ENCODE measurements at places on chromosomes 16 and 17.
A peak's percentile ranks its signal among the peaks of the same experiment; 100 is the strongest.

DNA sequence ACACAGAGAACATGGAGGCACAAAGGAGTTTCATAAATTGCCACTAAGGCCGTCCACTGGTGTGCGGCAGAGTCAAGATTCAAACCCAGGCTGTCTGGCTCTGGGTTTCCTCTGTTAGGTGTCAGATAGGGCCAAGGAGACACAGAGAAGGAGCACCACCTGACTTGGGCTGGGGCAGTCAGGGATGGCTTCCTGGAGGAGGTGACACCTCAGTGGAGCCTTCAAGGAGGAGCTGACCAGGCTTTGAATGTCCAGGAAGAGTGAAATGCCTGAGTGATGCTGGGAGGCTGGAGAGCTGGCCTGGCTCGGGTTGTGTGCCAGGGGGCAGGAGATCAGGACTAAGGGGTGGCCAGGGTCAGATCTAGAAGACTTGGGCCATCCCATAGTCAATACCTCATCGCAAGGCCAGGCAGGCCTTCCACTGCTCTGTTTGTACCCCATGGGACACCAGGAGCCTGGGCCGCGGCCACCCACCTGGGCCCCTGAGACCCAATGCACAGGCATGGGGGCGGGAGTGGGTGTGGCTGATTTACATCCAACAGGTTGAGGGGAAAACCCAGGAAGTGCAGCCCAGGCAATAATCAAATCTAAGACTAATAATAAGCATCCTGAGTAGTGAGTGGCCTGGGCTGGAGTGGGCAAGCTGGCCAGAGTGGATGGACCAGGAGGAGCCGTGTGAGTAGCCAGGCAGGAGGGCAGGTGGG lies 73.7 kb downstream of the USP22 start:
- H3K36me3 ChIP-seq: no peaks in the 10 kb centered on the region
- no peak overlapping the region for H3K4me3 ChIP-seq
- no peak for DNase-seq

DNA sequence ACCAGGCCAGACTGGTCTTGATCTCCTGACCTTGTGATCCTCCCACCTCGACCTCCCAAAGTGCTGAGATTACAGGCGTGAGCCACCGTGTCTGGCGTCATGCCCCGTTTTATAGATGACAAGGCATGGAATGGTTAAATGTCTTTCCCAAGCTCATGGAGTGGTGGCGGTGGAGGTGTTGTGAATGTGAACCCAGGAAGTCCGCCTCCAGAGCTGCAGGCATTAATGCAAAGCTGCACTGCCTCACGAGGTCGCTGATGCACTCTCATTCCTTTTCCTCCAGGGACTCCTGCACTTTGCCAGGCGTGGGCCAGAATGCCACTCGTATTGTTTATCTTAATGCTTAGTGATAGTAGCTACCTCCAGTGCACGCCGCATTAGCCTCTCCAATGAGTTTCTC lies 149.6 kb downstream of the WWOX start:
- H3K27me3 ChIP-seq: no peaks in the 10 kb centered on the region
- H3K27ac ChIP-seq: no peak overlapping the region
- no peaks in the 10 kb centered on the region for H3K4me1 ChIP-seq
- H3K36me3 ChIP-seq: no peaks in the 10 kb centered on the region
- no peak for DNase-seq
- no peak overlapping the region for H3K4me3 ChIP-seq

- no peaks in the 10 kb centered on the region for H3K36me3 ChIP-seq
- H3K4me3 ChIP-seq: no peak overlapping the region
- no peak overlapping the region for H3K27ac ChIP-seq
- DNase-seq: no peak
- H3K4me1 ChIP-seq: no peaks in the 10 kb centered on the region
Observed at GRCh38 chr17:8869114-8869815, 1.8 kb upstream of the PIK3R6 start.

GRCh38 chr16:31201582-31202413 lies 762 bp downstream of the PYCARD start:
- no peaks in the 10 kb centered on the region for H3K36me3 ChIP-seq
- H3K4me3 ChIP-seq: peak overlapping the region; percentile 80
- no peaks in the 10 kb centered on the region for H3K27me3 ChIP-seq
- no peak overlapping the region for H3K27ac ChIP-seq
- H3K4me1 ChIP-seq: peaks cover 10% of the 10 kb centered on the region

DNA sequence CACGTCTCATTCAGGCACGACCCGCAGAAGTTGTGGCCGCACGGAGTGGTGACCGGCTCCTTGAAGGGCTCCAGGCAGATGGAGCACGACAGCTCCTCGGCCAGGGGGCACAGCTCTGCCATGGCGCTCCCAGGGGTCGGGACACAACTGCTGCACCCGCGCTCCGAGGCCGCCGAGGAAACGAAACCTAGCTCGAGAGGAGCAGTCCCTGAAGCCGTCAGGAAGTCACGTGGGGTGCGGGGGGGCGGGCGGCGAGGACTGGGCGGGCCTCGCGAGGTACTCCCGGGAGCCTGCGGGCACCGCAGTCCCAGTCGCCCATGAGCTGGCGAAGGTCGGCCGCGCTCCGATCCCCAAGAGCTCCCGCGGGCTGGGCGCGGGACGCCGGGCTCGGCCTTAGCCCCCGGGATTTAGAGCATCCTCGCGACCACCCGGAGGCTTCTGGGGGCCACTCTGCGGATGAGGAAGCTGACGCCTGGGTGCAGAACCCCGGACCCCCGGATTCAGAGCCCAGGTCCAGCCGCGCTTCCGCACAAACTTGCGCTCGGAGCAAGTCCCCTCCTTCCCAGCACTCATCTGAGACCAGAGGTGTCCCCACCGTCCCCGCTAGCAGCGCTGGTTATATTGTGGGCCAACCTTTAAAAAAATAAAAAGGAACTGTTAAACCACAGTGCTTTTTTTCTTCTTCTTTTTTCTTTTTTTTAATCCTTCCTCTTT lies at the start of gene TRIM25:
TRIM25 (minus strand) TSS at position 183 of the 714 bp plus-strand sequence; CDS start at position 122, 61 bp downstream.
- DNase-seq: peak; percentile 94
- H3K27ac ChIP-seq: peak within 1 kb of the TSS; percentile 82
- H3K27me3 ChIP-seq: no peaks in the 10 kb centered on the region
- peaks cover 9% of the 10 kb centered on the region for H3K4me1 ChIP-seq
- no peaks in the 10 kb centered on the region for H3K36me3 ChIP-seq

DNA sequence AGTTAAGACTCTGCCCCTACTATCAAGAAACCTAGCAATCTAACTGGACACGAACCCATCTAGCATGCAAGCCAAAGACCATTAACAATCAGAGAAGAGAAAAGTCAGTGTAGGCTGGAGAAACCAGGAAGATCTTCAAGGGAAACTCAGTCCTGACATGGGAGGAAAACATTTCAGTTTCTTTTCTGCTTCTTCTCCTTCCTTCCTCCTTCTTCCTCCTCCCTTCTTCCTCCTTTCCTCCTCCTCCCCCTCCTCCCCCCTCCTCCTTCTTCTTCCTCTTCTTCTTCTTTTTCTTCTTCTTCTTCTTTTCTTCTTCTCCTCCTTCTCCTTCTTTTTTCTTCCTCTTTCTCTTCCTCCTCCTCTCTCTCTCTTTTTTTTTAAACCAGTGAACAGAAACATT lies 29.6 kb upstream of the SHISA9 start:
- H3K4me1 ChIP-seq: no peaks in the 10 kb centered on the region
- H3K27ac ChIP-seq: no peak overlapping the region
- no peak overlapping the region for H3K4me3 ChIP-seq
- H3K27me3 ChIP-seq: no peaks in the 10 kb centered on the region

- H3K36me3 ChIP-seq: no peaks in the 10 kb centered on the region
- no peak for DNase-seq
- no peaks in the 10 kb centered on the region for H3K27me3 ChIP-seq
- no peaks in the 10 kb centered on the region for H3K4me1 ChIP-seq
Observed at GRCh38 chr17:4156750-4157381, 13.9 kb downstream of the CYB5D2 start.

DNA sequence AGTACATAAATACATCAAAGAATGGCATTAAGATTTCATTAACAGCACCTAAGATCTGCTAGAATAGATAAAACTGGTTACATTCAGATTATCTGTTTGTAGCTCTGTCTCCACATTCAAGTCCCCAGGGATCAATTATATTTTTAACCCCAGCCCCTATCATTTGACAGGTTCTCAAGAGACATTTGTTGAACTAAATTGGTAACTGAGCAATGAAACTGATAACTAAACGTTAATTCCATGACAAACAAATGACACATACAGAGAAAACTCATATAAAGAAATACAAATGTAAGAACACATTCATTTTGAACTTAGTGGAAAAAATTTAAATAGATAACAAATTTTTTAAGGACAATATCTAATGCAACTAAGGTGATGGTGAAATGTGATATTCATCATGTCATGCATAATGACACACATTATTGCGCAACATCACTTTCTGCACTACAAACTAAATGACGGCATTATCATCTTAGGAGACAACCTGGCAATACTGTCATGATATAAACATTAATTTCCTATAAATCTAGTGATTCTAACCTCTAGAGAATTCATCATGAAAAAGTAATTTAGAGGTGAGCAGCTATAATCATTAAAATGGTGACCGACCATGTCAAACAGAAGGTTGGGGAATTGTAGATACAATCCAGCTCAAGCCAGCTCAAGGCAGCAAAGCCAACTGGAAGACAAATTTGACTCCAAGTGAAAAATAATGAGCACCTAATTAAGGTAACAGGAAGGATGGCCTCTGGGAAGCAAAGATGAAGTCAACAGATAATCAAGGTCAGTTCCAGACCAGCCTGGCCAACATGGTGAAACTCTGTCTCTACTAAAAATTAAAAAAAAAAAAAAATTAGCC lies 9.5 kb downstream of the ARHGAP17 start:
- no peak overlapping the region for H3K27ac ChIP-seq
- H3K36me3 ChIP-seq: no peaks in the 10 kb centered on the region
- no peaks in the 10 kb centered on the region for H3K4me1 ChIP-seq
- DNase-seq: no peak

DNA sequence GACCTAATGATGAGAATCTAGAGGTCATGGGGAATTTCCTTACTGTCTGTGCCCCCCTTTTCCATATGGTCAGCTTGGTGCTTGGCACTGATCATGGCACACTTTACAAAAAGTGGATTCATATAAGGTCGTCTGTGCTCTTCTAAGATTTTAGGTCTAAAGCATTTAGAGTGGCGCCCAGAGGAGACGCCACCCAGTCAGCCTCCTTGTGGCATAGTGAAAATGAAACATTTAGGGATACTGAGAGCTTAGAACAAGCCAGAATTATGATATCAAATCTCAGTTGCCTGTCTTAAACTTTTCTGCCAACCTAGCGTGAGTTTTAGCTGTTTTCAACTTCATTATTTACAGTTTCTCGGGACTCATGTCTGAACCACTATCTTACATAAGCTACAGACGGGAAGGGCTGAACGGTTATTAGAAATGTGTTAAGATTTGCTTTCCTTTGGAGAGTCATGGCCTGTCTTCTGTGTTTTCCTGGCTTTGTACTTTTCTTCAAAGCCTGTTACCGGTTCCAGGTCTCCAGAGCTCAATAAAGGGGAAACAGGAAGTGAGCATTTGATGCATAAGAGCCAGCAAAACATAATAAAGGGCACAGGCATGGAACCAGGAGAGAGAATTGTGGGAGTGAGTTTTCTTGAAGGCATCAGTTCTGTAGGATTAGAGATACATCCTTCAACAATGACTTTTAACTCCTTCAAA lies 13.7 kb downstream of the ZNRF1 start:
- H3K36me3 ChIP-seq: no peaks in the 10 kb centered on the region
- no peaks in the 10 kb centered on the region for H3K27me3 ChIP-seq
- no peak overlapping the region for H3K27ac ChIP-seq
- no peak for DNase-seq

- no peaks in the 10 kb centered on the region for H3K4me1 ChIP-seq
- DNase-seq: no peak
- H3K27me3 ChIP-seq: no peaks in the 10 kb centered on the region
Observed at GRCh38 chr16:77589071-77589765, 133.1 kb upstream of the NUDT7 start.

GRCh38 chr16:72951916-72952315 lies 96.0 kb downstream of the ZFHX3 start:
- no peaks in the 10 kb centered on the region for H3K36me3 ChIP-seq
- no peak overlapping the region for H3K4me3 ChIP-seq
- no peaks in the 10 kb centered on the region for H3K4me1 ChIP-seq
- DNase-seq: no peak
- H3K27me3 ChIP-seq: no peaks in the 10 kb centered on the region

DNA sequence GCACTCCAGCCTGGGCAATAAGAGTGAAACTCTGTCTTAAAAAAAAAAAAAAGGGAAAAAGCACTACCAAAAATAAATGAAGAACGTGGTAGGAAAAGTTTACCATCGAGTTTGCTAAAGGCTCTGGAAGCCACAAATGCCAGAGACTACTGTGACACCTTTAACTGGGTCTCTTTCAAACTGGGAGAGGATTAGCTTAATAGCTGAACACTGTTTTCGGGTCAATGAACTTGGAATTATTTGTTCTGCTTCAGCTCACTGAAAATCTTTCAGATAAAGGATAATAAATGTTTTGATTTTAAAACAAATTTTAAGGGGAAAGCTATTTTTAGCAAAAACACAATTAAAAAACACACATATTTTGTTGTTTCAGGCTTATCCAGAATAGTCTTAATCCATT lies 1.4 kb downstream of the RETREG3 start:
- H3K4me3 ChIP-seq: peak overlapping the region; percentile 96
- no peak for DNase-seq
- peaks cover 7% of the 10 kb centered on the region for H3K4me1 ChIP-seq
- H3K27ac ChIP-seq: no peak overlapping the region

DNA sequence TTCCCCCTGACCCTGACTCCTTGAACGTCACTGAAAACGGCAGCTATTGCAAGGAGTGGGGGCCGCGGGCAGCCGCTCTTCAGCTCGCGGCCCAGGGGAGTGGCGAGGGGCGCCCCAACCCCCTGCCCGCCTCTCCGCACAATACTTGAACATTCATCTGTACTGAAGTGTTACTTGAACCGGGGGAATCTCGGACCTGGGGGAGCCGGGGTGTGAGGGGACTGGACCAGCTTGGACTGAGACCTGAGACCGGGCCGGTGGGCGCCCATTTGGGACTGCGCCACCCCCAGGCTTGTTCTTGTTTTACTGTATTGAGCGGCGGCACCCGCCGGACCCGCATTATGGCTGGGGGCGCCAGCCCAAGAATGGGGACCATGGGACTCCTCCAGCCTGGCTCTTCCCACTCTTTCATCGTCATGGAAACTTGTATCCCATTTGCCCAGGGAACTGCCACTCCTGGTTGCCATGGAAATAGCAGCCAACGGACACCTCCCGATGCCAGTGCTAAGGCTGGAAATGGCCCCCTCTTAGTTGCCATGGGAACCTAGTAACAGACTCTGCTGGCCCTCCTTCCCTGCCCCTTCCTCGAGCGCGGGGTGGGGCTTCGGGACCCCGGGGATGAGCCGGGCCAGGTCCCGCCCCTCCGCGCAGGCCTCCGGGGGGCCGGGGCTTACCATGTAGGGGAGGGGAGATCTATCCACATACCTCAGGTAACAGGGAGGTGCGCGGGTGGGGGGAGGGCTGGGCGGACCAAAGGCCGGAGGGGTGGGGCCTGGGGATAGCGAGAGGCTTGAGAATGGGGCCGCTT lies 805 bp upstream of the ORAI3 start:
- no peak overlapping the region for H3K27ac ChIP-seq
- no peak for DNase-seq
- H3K4me3 ChIP-seq: peak overlapping the region; percentile 96
- no peaks in the 10 kb centered on the region for H3K27me3 ChIP-seq
- H3K36me3 ChIP-seq: no peaks in the 10 kb centered on the region

Measured in MM.1S (cell line).